ENCODE measurements at places on chromosomes 4 and X. TPM values are rescaled to one million over a fixed set of nuclear protein-coding genes. Genes with fewer than 3 reads are reported as not detected.
A peak's percentile ranks its signal among the peaks of the same experiment; 100 is the strongest.

Gene FDCSP
- total RNA-seq = not detected

DNA sequence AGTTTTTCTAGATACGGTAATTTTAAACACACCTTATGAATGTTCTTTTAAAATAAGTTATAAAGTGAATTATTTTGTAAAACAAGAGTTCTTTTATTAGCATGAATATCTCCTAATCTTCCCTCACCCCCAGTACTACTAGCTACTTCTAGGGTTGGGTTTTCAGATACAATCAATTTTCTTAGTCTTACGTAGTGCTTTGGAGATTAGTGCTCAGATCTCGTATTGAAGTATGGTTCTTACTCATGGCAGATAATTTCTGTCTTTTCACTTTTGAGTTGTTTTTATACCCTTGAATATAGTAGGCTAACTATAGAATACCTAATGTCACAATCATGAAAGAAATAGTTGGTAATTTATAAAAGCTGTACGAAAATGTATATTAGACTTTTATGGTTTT, 43.2 kb downstream of the CDKL5 start:
- H3K27ac ChIP-seq = no peak overlapping the region
- H3K27me3 ChIP-seq = no peaks in the 10 kb centered on the region
- no peak overlapping the region for H3K4me3 ChIP-seq
- DNase-seq = no peak

GRCh38 chrX:154082396-154083125, 15.0 kb downstream of the MECP2 start:
- no peaks in the 10 kb centered on the region for H3K27me3 ChIP-seq
- H3K4me3 ChIP-seq = no peak overlapping the region
- H3K27ac ChIP-seq = peak overlapping the region; percentile 41
- no peak for DNase-seq
- no peaks in the 10 kb centered on the region for H3K36me3 ChIP-seq
- H3K4me1 ChIP-seq = peaks cover 17% of the 10 kb centered on the region

DNA sequence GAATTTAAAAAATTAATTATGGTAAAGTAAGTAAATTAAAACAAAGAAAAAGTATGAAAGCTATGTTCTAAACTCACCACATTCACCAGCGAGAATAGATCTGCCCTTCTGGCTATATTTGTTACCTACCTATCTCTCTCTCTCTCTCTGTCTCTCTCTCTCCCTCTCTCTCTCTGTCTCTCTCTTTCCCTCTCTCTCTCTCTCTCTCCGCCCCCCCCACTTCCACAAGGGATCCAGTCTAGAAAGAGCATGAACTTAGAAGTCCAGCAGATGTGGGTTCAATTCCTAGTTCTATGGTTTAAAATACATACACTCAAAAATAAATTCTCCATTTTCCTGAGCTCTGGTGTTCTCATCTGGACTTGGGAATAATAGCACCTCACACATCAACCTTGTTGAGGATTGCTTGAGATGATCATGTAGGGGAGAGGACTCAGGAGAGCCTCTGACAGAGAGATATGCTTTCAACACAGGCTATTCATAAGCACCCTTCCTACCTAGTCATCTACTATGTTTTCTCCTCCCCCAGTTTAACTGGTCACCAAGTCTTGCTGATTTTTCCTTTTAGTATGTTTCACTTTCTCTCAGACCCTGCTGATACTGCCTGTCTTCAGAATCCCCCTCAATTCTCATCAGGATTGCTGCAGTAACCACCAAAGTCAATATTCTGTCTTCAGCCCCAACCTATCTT, 64.7 kb downstream of the SLC7A11 start:
- no peak for DNase-seq
- no peaks in the 10 kb centered on the region for H3K27me3 ChIP-seq
- peaks cover 16% of the 10 kb centered on the region for H3K4me1 ChIP-seq
- no peaks in the 10 kb centered on the region for H3K36me3 ChIP-seq
- H3K27ac ChIP-seq = no peak overlapping the region
- no peak overlapping the region for H3K4me3 ChIP-seq

DNA sequence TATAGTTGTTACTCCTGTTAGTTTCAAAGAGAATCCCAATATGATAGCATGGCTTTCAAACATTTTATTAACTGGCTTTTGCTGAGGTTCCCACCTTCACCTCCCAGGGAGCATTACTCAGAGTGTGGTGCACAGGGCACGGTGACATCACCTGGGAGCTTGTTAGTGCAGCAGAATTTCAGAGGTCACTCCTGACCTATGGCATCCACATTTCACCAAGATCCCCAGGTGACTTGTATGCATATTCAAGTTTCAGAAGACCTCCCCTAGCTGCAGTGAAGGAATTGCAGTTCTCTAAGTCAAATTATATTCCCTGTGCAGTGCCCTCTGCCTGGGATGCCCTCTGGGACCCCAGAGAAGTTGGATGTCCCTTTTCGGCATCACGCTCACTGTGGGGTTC, 29.7 kb upstream of the LNX1 start:
- no peak overlapping the region for H3K4me3 ChIP-seq
- H3K36me3 ChIP-seq = no peaks in the 10 kb centered on the region
- no peak overlapping the region for H3K27ac ChIP-seq
- H3K4me1 ChIP-seq = no peaks in the 10 kb centered on the region
- no peaks in the 10 kb centered on the region for H3K27me3 ChIP-seq

All from testis (tissue), 5 donors.